ENCODE measurements at places on chromosomes 7 and 10. TPM values are rescaled to one million over a fixed set of nuclear protein-coding genes. Genes with fewer than 3 reads are reported as not detected.

DNA sequence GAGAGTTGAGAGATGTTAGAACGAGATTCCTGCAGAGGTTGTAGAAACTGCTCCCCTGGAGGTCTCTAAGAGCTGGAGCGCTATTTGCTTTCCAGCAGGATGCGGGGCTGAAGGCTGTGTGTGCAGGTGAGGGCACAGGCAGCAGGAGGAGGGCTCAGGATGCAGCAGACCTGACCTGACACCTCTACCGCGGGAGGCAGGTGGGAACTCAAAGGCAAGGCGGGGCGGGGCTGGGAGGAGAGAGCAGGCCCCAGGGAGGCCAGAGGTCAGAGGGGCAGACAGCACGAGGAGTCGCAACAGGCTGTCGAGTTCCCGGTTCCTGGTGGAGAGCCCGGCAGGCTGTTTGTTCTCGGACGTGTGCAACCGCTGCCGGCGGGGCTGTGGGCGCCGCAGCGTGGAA is 7.9 kb upstream of the CRTAC1 start:
- no peak for DNase-seq
- peaks cover 66% of the 10 kb centered on the region for H3K27me3 ChIP-seq
- no peaks in the 10 kb centered on the region for H3K4me1 ChIP-seq
- H3K4me3 ChIP-seq: no peak overlapping the region
- H3K27ac ChIP-seq: no peak overlapping the region

GRCh38 chr10:58348571-58349033 is 13.8 kb downstream of the UBE2D1 start:
- H3K27ac ChIP-seq: no peak overlapping the region
- H3K4me1 ChIP-seq: peaks cover 21% of the 10 kb centered on the region
- peaks cover 11% of the 10 kb centered on the region for H3K36me3 ChIP-seq
- no peak for DNase-seq

GRCh38 chr7:110889335-110889734 is 201.6 kb upstream of the LRRN3 start:
- DNase-seq: no peak
- H3K4me3 ChIP-seq: no peak overlapping the region
- no peaks in the 10 kb centered on the region for H3K27me3 ChIP-seq
- H3K27ac ChIP-seq: no peak overlapping the region
- peaks cover 14% of the 10 kb centered on the region for H3K4me1 ChIP-seq

- no peak for DNase-seq
- H3K4me3 ChIP-seq: no peak overlapping the region
- H3K4me1 ChIP-seq: peaks cover 9% of the 10 kb centered on the region
Observed at GRCh38 chr10:110733218-110733952, 89.2 kb downstream of the RBM20 start.

SORCS3 gene
- not detected for total RNA-seq
